Activated CD4-positive, alpha-beta T cell treated with anti-CD3 and anti-CD28 coated beads, Interleukin-2, amount 10 ng/mL, durations not matched to agents 7 days and 5 days (primary cell): ENCODE measurements at places on chromosomes 1 and 21. TPM values are rescaled to one million over a fixed set of nuclear protein-coding genes. Genes with fewer than 3 reads are reported as not detected.

Gene MTARC1
- not detected for total RNA-seq

Gene PDC
- not detected for total RNA-seq

Gene S100A6
- 557 TPM for total RNA-seq

Gene PRKACB
- 119 TPM for total RNA-seq

Gene GJA4
- total RNA-seq: not detected

Gene S100A14
- total RNA-seq: not detected

Gene GNG4
- total RNA-seq: 0.37 TPM

Gene FCAMR
- total RNA-seq: not detected
